ENCODE measurements at places on chromosomes 12 and 14.

DNA sequence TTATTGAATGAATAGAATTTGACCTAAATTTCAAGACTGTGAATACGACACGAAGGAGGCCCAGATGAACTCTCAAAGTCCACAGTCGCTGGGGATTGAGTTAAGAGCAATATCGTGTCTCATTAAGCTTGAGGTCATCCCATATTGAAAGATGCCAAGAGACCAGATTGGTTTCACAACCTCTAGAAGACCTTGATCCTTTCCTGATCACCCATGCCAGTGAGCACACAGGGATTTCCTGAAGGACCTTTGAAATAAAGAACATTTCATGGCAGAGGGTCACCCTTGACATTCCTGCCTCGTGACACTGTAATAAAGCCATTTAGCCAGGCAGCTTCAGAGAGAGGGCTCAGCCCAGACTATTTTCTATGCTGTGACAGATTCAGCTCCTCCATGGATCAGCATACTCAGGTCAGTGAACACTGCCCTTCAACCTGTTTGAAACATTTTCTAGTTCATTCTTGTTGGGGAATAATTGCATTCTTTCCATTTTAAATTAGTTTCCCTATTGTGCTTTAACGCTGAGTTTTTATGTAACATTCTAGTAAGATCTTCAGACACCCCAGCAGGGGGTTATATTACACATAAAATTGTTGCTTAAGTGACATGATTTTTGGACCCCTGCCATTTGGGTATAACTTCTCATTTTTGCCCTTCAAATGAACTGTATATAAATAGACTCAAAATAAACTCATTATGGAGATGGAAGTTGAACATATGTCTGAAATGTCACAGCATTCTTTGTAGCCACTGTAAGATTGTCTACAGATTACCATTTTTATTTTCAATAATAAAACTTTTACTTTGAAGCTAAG lies 213.2 kb downstream of the C12orf50 start:
- peak; percentile 89 for DNase-seq

GRCh38 chr12:79933043-79933442 lies 1.9 kb downstream of the PPP1R12A start:
- no peak for DNase-seq

DNA sequence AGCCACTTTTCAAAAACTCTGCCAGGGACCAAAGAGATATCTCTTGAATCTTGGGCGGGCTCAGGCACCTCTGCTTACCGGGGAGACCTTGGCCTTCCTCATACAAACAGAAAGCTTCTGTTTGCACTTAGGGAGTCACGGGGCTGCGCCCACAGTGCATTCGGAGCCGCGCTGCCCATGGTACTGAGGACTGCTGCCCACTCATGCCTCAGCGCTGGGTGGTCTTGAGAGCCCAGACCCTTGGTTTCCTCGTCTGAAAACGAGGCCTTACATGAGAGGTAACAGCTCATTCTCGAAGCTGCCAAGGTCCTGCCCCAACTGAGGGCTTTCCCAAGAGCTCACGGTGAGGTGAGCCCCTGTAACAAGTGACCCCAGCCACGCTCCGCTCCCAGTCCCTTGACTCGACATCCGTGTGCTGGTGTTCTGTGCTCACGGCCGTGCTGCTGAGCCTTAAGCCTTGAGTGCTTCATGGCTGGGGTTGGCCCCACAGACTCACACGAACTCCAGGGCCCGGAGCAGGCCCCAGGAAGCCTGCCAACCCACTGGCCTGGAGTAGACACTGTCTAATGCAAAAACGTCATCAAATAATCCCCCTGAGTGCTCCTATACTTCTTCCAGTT lies 47.4 kb upstream of the GPR68 start:
- no peak for DNase-seq

- DNase-seq, result peak; percentile 58
Observed at GRCh38 chr14:25049568-25050268, at the start of gene STXBP6. Gene STXBP6 (minus strand): TSS chr14:25050147. CDS start chr14:24974818, 75,329 bp downstream.

DNA sequence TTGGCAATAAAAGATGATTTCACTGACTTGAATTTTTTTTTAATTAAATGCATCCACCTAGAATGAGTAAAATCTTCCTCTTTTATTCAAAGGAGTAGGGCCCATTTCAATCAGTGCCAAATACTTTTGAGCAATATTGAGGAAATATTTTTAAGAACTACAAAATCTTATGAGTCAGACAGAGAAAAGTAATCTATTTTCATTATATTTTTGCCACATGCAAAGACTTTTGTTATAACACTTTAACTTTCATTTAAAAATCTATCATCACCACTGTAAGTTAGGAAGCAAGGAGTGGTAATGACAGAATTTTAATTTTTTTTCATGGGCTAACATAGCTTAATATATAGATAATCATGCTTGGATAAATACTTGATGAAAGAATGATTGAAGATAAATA lies 345.2 kb upstream of the KITLG start:
- no peak for DNase-seq

- DNase-seq, result peak; percentile 14
Observed at GRCh38 chr14:88380405-88380804, 5.1 kb upstream of the SPATA7 start.

DNA sequence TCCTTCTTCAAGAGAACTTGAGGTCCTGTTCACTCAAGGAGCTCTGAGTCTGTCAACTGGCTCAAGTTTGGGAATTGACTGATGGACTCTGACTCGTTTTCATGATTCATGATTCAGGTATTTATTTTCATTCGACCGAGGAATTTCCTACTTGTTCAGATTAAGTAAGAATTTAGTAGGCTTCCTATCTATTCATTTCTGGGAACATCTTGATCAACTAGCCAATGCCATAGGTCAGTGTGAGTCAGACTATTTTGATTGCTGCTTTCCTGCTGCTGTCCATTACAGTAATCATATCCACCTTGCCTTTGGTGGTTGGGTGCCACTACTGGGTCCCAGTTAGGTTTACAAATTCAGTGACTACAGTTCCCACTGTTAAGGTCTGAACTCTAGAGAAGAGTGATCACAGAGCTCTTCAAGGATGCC lies 6.1 kb downstream of the FAM186A start:
- DNase-seq, result no peak

- DNase-seq, result peak; percentile 53
Observed at GRCh38 chr12:57008178-57008577, 1.8 kb upstream of the ZBTB39 start.

GRCh38 chr14:33949411-33949893 lies 1.4 kb downstream of the EGLN3 start:
- DNase-seq, result no peak

DNA sequence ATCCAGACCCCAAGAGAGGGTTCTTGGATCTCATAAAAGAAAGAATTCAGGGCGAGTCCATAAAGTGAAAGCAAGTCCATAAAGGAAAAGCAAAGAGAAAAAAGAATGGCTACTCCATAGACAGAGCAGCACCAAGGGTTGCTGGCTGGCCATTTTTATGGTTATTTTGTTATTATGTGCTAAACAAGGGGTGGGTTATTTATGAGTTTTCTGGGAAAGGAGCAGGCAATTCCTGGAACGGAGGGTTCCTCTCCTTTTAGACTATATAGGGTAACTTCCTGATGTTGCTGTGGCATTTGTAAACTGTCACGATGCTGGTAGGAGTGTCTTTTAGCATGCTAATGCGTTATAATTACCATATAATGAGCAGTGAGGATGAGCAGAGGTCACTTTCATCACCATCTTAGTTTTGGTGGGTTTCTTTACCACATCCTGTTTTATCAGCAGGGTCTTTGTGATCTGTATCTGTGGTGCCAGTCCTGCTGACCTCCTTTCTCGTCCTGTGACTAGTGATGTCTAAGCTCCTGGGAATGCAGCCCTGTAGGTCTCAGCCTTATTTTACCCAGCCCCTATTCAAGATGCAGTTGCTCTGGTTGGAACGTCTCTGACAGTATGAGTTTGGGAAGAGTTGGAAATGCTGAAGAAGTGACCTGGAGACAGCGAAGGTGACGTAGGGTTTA lies 100.5 kb downstream of the ZNF664 start:
- DNase-seq, result no peak

- DNase-seq, result no peak
Observed at GRCh38 chr12:8678661-8679111, 16.1 kb upstream of the MFAP5 start.

- DNase-seq, result no peak
Observed at GRCh38 chr12:66813137-66813892, 134.4 kb upstream of the GRIP1 start.

DNA sequence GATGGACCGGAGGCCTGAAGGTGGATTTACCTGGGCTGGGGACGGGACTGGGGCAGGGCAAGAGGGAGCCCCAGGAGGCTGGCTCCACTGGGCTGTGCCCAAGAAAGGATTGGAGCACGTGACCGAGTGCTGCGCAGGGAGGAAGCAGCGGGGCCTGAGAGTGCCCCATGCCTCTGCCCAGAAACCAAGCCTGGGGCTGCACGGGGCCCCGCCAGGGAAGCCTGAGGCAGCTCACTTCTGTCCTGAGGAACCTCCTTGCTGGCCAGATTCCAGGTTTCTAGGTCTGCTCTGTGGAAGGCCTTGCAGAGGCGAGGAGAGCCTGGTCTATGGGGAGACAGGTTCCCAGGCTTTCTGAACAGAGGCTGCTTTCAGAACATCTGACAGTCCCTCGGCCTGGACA lies 10.4 kb downstream of the NGB start:
- no peak for DNase-seq

DNA sequence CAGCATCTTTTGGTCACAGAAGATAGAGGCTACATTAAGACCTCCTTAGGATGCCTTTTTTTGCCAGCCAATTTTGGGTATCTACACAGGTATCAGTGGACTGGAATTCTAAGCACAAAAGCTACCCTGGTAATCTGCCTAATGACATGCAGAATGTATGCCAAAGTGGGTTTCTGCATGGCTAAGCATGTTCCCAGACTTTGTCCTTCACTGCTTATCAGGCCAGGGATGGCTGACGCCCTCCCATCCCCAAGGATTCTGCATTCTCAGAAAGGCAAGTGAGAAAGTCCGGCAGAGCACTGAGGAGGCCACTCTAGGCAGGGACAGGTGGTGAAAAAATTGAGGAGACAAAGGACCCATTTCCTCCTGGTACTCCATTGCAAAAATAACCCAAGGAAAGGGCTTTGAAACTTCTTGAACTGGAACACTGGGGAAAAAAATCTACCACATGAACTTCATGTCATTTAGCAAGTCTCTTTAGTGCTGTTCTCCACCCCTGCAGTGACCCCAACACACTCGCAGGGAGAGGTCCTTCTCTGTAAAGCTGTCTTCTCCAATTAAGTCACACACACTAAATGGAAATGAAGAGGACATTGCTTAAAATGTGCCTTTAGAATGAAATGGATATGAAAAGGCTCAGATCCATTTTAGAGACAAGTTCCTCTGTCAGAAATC lies 91.7 kb upstream of the MAX start:
- DNase-seq, result no peak

- DNase-seq, result no peak
Observed at GRCh38 chr12:112294793-112295192, 87.4 kb downstream of the HECTD4 start.

GRCh38 chr12:18562531-18562930 lies 175.3 kb downstream of the PLCZ1 start:
- no peak for DNase-seq

- DNase-seq, result no peak
Observed at GRCh38 chr14:42222924-42223471, 616.3 kb downstream of the LRFN5 start.

- DNase-seq, result no peak
Observed at GRCh38 chr14:92607702-92608429, 94.3 kb downstream of the RIN3 start.

DNA sequence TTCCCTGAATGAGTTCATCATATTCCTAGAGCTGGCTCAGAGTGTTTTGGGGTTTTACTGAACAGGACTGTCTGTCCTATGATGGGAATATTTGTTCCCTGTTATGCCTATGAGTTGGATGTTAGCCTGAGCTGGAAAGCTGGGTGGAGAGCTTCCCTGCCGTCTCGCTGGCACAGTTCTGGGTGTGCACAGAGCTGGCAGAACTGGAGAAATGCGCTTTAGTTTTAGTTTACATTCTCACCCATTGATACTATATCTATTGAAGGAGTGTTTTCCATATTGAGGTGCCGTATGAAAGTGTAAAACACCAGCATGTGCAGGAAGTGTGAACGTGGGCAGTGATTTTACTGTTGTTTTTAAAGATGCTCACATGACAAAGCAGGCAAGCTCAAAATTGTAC lies 462.3 kb downstream of the EGLN3 start:
- DNase-seq, result no peak

- no peak for DNase-seq
Observed at GRCh38 chr14:94676495-94677185, 64.4 kb downstream of the SERPINA3 start.

DNA sequence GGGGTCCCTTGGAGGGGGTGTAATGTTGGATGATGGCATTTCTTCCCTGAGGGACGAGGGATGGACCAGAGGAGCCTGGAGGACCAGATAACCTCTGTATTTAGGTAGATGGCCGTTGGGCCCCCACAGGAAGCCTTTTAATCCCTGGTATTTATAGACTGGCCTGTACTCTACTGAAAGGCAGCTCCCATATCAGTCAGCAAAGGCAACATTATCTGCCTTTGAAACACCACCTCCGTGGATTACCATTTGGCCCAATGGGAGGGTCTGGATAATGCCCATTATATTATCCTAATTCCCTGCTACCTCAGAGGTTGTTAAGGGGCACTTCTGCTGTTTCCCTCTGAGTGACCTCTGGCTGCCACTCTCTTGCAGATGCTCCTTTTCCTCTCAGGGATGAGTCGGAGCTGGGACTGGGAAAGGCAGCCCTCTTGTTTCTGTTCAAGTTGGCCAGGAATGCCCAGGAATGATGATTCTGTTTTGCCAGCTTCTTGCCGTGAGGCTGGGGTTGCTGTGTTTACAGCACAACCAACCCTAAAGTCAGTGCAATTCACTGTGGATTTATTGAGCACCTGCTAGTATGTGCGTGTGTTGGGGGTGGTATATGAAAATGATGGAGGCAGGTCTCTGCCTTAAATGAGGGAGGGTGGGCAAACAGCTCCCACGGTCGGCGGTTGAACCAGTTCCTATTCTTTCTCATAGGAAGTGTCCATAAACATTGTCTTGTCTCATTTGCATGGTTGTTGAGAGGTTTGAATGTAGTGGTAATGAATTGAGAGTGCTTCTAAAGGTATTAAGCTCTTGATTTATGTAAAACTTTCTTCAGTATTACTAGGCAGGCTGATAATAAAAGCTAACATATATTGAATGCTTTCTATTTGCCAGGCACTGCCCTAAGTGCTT lies 18.1 kb downstream of the SUSD6 start:
- no peak for DNase-seq

DNA sequence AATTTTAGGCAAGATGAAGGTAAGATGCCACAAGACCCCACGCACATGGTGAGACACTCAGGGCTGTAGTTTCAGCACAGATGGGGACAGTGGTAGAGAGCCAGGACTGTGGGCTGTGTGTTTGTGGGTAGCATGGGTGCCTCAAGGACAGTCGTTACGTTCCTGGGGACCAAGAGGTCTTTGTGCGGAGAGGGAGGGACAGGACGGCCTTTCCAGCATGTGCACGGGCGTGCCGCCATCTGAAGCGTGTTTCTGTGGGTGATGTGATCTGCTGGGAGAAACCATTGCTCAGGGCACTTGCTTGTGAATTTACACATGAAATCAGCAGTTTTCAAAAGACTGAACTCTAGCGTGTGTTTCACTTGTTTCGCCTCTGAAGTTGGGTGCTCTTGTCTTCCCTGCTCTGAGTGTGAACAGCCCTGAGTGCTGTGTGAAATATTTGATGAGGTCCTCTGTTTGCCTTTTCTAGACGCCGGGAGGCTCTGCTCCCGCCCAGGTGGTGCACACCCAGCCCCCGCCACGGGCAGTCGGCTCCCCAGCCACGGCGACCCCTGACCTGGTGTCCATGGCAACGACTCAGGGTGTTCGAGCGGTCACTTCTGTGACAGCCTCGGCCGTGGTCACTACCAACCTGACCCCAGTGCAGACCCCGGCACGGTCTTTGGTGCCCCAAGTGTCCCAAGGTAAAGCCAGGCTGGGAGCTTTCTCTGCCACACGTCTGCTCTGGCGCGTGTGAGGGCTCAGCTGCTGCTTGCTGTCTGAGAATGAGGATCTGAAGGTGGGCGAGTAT lies 82.3 kb downstream of the DDX51 start:
- DNase-seq, result no peak

All from NCI-H2227 treated with DMSO at 0.1 percent for 48 hours (cell line).